Diencephalon (tissue), 1 donor: ENCODE measurements at places on chromosomes 12 and 14. TPM values are rescaled to one million over a fixed set of nuclear protein-coding genes. Genes with fewer than 3 reads are reported as not detected.

LARP4 gene
- total RNA-seq: 67.4 TPM

RIC8B gene
- 47.7 TPM for total RNA-seq

MYF5 gene
- not detected for total RNA-seq

PRPH gene
- 1.4 TPM for total RNA-seq

NINJ2 gene
- total RNA-seq: 1.8 TPM
